Small intestine (tissue), 16 donors: ENCODE measurements at places on chromosomes 1 and 21. TPM values are rescaled to one million over a fixed set of nuclear protein-coding genes. Genes with fewer than 3 reads are reported as not detected.

DNA sequence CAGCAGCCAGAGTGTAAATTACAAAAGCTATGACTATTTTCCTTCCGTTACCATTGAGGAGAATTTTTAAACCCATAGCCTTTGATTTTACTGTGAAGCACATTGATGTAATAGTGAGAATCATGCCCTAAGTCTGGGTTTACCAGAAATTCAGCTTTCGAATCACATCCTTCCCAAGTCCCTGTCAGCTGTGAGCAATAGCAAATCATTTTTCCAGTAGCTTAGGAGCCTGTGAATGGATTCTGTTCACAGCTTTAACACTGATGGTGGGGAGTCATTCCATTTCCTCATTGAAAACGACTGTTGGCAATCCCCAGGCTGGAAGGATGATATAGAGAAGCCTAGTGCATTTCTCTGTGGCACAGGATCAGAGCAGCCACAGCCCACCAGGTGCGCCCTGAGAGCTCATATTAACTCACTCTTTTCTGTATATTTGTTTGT is 82.2 kb upstream of the C1orf105 start:
- DNase-seq: no peak

GRCh38 chr1:101964708-101965107 is 32.0 kb downstream of the OLFM3 start:
- DNase-seq: no peak

- no peak for DNase-seq
Observed at GRCh38 chr1:184456189-184456588, 69.4 kb downstream of the C1orf21 start.

Gene LINGO4
- 0.89 TPM for polyA plus RNA-seq

GRCh38 chr1:204139952-204140351 is 11.9 kb downstream of the ETNK2 start:
- DNase-seq: no peak

GRCh38 chr1:196114193-196114592 is 494.0 kb downstream of the KCNT2 start:
- DNase-seq: no peak

- no peak for DNase-seq
Observed at GRCh38 chr1:7026169-7026568, 240.9 kb downstream of the CAMTA1 start.

- DNase-seq: no peak
Observed at GRCh38 chr1:73784026-73784425, 413.9 kb downstream of the LRRIQ3 start.

Gene ATAD3C
- not detected for polyA plus RNA-seq
